ENCODE measurements at places on chromosomes 12 and 14. TPM values are rescaled to one million over a fixed set of nuclear protein-coding genes. Genes with fewer than 3 reads are reported as not detected.

Gene NXPH4
- total RNA-seq, result 2.1 TPM

GRCh38 chr12:1590221-1590979 lies 4.0 kb downstream of the FBXL14 start:
- H3K36me3 ChIP-seq, result peaks cover 2% of the 10 kb centered on the region
- H3K27me3 ChIP-seq, result peaks cover 25% of the 10 kb centered on the region
- peaks cover 15% of the 10 kb centered on the region for H3K4me1 ChIP-seq
- no peak overlapping the region for H3K27ac ChIP-seq

Gene CCDC60
- not detected for total RNA-seq

DNA sequence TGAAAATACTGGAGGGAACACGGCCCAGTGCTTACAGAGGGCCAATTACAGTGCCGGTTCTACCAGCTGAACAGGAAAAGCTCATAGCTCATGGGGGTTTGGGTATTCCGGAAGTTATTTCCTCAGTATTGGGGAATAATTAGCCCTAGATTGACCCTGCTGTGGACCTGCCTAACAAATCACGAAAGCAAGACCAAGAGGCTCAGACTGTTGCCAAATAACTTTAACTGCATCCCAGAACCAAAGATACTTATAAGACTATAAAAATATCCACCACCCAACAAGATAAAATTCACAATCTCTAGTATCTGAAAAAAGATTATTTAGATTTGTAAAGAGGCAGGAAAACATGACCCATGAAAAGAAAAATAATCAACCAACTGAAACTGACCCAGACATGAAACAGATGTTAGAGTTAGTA lies 8.0 kb upstream of the OR5AU1 start:
- H3K36me3 ChIP-seq, result no peaks in the 10 kb centered on the region
- no peak overlapping the region for H3K27ac ChIP-seq
- H3K27me3 ChIP-seq, result no peaks in the 10 kb centered on the region
- H3K4me3 ChIP-seq, result no peak overlapping the region

- H3K4me3 ChIP-seq, result no peak overlapping the region
- H3K27ac ChIP-seq, result no peak overlapping the region
- no peaks in the 10 kb centered on the region for H3K4me1 ChIP-seq
- H3K27me3 ChIP-seq, result no peaks in the 10 kb centered on the region
Observed at GRCh38 chr14:49972131-49972671, 79.3 kb downstream of the ARF6 start.

DNA sequence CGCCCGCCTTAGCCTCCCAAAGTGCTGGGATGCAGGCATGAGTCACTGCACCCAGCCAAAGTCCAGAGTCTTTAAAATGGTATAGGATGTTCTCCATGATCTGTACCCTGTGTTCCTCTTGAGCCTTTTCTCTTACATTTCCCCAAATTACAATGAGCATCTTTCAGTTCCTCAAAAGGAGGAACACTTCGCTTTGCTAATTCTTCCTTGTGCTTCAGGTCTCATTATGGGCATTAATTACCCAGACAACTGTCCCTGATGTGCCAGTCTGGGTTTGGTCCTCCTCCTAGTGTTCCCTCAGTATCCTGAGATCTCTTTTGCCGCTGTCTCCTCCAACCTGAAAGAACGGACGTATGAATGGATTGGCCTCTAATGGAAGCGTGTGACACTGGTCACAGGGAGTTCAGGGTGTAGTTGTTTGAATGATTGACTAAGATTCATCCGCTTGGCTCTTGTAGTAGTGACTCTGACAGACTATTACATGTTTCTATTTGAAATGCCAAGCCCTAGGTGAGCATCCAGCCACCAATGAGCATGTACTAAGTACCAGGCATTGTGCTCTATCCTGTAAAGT lies 8.2 kb downstream of the PRKCH start:
- H3K27ac ChIP-seq, result no peak overlapping the region
- no peak for DNase-seq
- H3K4me1 ChIP-seq, result no peaks in the 10 kb centered on the region
- no peak overlapping the region for H3K4me3 ChIP-seq
- peaks cover 16% of the 10 kb centered on the region for H3K36me3 ChIP-seq

Gene CACNA1C
- 0.81 TPM for total RNA-seq

Gene TNS2
- total RNA-seq, result 4.5 TPM

Data from H9 (cell line).